Cardiac muscle cell (in vitro differentiated cells and primary cell): ENCODE measurements at places on chromosomes 11 and 22. TPM values are rescaled to one million over a fixed set of nuclear protein-coding genes. Genes with fewer than 3 reads are reported as not detected.

Gene BRD1
- 40.9 and 42.9 TPM in 2 replicates for total RNA-seq

Gene DEFB131B
- total RNA-seq: not detected in 2 replicates

Gene CHST1
- total RNA-seq: 3.1 and 4.3 TPM in 2 replicates

Gene IL18
- total RNA-seq: 0.18 and 0.86 TPM in 2 replicates

Gene FGF19
- not detected in 2 replicates for total RNA-seq

Gene CDC45
- total RNA-seq: 7.6 and 9.1 TPM in 2 replicates

Gene RANBP1
- total RNA-seq: 252 and 373 TPM in 2 replicates

Gene CRYBA4
- not detected in 2 replicates for total RNA-seq

Gene OR8B8
- total RNA-seq: not detected in 2 replicates

Gene OR2AG2
- total RNA-seq: 0.12 TPM in 1 of 2 replicates, not detected in the other

Gene ETS1
- total RNA-seq: 4.1 and 10.2 TPM in 2 replicates

Gene SLC22A25
- not detected in 2 replicates for total RNA-seq

Gene SELENOH
- total RNA-seq: 311 and 358 TPM in 2 replicates

Gene ALDH3B1
- total RNA-seq: 0.45 and 1.2 TPM in 2 replicates

Gene DCHS1
- 45.8 and 60.2 TPM in 2 replicates for total RNA-seq
